ENCODE measurements at places on chromosomes 2 and 18.

DNA sequence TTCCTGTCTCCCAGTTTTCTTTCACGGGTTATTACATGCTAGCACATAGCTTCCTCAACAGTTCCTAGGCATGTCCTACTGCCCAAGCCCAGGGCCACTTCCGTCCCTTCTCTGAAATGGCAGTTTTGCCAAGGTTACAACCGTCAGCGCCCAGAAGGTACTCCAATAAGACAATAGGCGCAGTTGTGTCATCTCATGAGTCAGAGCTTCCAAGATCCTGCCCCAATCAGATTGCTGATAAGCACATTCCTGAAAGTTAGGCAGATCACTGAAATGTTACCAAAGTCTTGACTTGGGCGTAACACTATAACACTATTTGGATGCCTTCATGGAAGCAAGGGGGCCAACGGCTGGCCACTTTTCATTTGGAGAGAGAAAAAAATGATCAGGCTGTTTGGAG is 34.2 kb downstream of the GKN2 start:
- DNase-seq: no peak

GRCh38 chr2:124822516-124822915 is 797.4 kb downstream of the CNTNAP5 start:
- DNase-seq: no peak

GRCh38 chr18:63808125-63808524 is 32.9 kb downstream of the SERPINB7 start:
- no peak for DNase-seq

- DNase-seq: peak; percentile 36
These were observed 14.2 kb upstream of the SPATA3 start for GRCh38 chr2:230981704-230982103.

DNA sequence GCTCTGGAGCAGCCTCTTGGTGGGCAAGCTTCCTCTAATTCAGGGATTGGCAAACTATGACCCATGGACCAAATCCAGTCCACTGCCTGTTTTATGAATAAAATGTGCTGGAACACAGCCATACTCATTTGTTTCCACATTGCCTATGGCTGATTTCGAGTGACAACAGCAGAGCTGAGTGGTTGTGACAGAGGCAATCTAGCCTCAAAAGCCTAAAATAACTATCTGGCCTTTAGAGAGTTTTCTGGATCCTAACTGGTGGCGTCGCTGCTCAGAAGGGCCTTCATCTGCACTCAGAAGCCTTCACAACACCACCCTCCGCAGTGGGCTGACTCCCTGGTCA is 147.1 kb downstream of the CCBE1 start:
- DNase-seq: no peak

- no peak for DNase-seq
These were observed 163.6 kb upstream of the COL3A1 start for GRCh38 chr2:188810586-188810985.

- no peak for DNase-seq
These were observed 94.0 kb upstream of the ITGA6 start for GRCh38 chr2:172333235-172333977.

DNA sequence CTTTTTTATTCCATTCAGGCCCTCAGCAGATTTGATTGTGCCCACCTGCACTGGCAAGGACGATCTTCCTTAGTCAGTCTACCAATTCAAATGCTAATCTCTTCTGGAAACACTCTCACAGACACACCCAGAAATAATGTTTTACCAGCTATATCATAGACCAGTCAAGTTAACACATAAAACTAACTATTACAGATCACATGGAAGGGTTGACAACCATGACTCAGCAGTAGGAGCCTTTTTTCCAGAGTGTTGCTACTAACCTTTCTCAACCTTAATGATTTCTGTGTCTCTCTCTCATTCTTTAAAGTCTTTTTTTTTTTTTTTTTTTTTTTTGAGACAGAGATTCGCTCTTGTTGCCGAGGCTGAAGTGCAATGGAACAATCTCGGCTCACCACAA is 143.5 kb upstream of the MSH6 start:
- DNase-seq: no peak

DNA sequence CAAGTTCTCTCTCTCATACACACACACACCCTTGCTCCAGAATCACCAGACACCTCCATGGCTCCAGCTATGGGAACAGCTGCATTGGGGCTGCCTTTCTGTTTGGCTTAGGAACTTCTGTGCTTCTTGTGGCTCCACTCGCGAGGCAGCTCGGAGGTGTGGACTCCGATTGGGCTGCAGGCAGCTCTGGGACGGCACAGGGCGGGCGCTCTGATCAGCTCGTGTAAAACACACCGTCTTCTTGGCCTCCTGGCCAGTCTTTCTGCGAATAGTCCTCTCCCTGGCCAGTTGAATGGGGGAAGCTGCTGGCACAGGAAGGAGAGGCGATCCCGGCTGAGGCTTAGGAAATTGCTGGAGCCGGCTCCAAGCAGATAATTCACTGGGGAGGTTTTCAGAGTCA is 22.4 kb downstream of the FOSL2 start:
- no peak for DNase-seq

GRCh38 chr2:157572725-157573124 is 55.9 kb downstream of the ACVR1C start:
- DNase-seq: no peak

DNA sequence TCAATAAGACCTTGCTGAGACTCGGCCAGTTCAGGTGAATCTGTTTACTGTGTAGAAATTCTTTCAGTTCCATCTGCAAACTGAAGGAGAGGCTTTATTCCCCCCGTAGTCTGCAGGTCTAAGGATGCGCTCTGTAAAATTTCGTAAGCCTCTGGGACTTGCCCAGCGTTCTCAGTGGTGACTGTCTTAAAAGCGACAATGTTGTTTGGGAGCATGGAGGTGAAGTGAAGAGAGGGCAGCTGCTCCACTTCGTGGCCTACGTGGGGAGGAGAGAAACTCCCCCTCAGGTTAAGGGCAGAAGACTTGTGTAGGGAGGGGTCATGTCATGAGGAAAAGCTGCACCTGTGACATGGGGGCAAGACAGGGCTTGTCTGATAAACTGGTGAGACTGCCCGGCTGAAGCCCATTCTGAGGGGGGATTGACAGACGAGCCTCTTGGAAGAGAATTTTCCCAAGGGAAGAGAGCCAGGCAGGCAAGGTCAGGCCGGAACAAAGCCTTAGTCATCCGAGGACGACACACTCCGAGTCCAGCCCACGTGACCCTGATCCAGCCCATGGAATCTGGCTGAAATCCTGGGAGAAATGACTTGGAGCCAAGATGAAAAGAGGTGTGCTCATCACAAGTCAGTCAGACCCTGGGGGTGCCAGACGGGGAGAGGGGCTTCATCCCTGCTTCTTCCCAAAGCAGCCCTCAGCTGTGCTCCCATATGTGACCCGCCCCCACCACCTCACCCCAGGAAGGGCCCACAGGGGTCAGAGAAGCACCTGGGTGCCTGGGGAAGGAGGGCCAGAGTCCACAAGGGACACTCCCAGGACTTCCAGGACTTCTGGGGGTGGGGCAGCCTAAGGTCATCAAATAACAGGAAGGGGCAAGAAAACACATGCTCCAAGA is 88.5 kb upstream of the SH3BP4 start:
- DNase-seq: no peak

DNA sequence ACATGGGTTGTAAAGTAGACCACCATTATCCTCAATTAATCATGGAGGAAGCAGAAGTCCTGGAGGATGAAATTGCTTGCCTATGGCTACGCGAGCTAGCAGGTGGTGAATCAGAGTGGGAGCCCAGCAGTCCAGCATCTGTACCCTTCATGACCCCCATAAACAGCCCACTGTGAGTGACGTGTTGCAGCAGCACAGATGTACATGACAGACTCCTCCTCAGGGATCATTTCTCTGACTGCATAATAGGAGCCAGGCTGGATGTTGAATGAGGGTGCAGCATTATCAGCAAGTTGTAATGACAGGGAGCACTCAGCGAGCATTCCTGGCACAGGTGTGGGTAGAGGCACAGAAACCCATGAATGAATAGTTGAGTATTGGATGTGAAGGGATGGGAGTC is 339.3 kb downstream of the MYCN start:
- DNase-seq: no peak

- DNase-seq: peak; percentile 6
These were observed 19.5 kb downstream of the SLC25A52 start for GRCh38 chr18:31741097-31741735.

DNA sequence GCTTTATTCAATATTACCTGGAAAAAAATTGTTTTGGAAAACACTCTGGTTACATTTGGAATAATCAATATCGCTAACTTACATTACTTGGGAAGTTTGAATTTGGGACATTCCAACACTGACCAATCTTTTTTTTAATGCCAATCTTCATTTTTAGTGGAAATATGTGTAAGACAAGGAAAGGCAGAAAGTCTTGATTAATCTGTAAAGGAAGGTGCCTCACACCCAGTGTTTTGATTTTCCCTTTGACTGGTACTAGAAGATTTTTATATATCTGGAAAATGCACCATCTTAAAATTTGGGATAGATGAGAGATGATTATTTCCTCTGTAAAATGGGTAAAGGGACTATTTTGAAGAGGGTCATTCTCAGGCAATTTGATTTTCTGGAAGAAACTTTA is 879.2 kb upstream of the ZEB2 start:
- no peak for DNase-seq

DNA sequence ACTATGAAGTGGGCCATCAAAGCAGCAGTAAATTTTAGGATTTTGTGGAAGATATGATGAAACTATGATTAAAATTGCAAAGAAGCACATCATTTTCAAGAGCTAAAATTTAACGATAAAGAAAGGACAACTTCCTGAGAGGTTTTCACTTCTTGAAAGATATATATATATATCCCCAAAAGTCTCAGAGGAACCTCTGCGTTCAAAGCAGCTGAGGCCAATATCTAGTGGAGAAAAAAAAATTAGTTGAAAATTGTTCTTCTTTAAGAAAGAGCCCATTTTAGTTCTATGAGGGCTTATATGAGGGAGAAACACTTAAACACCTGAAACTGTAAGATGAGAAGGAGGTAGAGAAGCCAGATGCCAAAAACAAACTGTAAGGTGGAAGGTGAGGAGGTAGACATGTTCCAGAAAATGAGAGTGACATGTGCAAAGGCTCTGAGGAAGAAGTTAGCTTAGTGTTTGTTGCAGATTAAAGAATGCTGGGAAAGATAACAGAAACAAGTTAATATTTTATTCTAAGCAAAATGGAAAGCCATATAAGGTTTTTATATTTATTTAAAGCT is 72.9 kb upstream of the VRK2 start:
- DNase-seq: no peak

- DNase-seq: no peak
These were observed 30.7 kb upstream of the ROCK2 start for GRCh38 chr2:11375025-11375688.

DNA sequence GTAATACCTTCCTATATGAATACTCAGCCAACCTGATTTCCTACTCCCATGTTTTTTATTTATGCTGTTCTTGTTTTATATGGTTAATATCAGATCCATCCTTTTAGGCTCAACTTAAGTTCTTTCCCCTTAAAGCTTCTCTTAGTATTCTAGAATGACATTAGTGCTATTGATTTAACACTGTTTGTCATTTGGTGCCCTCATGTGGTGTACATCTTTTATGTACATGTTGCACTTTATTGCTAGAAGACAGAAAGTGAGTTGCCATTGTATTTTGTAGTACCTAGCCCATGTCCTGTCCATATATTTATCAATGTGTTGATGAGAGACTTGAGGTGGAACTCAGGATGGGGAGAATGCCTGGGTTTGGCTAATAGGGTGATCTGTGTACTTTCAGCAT is 2.5 kb downstream of the HTRA2 start:
- DNase-seq: no peak

GRCh38 chr2:54946220-54946805 is 103.9 kb downstream of the RTN4 start:
- no peak for DNase-seq

DNA sequence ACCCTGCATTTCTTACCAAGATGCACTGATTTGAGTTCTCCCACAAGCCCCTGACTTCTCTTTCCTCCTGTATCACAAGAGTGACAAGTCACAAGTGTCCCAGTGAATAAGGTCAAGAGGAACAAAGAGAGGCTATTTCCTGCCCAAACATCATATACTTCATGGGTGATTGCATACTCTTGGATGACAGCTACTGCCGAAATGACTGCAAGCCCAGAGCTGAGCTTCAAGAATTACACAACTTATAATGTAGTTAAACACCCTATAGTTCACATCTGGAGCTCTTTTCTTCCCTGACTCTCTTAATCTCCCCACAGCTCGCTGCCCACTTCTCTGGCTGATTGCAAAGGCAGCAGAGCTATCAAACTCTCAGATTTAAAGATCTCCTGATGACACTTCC is 289.7 kb upstream of the PARD3B start:
- DNase-seq: no peak

- DNase-seq: no peak
These were observed 16.6 kb downstream of the CYS1 start for GRCh38 chr2:10063566-10063965.

DNA sequence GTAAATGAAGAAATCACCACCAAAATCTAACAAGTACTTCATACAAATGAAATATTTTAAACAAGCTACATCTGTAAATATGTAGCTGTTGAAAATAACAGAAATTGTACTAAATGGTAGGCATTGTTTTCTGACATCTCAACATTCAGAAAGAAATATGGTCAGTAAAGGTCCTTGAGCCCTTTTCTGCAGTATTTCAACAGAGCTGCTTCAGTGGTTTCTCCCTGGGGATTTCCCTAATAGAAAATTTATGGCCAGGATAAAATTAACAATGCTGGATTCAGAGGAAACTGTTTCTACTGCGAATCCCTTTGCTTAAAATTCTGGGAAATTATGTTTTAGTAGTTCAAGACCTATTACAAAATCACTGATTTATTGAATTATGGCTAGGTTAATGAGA is 256.6 kb downstream of the PIEZO2 start:
- DNase-seq: no peak

- DNase-seq: no peak
These were observed 477 bp upstream of the WDCP start for GRCh38 chr2:24047703-24048033.

GRCh38 chr2:80154231-80154915 is 150.2 kb downstream of the LRRTM1 start:
- DNase-seq: no peak

GRCh38 chr18:78861706-78862105 is 117.9 kb upstream of the SALL3 start:
- no peak for DNase-seq

- DNase-seq: no peak
These were observed 1.2 kb downstream of the CNOT9 start for GRCh38 chr2:218569661-218570500.

DNA sequence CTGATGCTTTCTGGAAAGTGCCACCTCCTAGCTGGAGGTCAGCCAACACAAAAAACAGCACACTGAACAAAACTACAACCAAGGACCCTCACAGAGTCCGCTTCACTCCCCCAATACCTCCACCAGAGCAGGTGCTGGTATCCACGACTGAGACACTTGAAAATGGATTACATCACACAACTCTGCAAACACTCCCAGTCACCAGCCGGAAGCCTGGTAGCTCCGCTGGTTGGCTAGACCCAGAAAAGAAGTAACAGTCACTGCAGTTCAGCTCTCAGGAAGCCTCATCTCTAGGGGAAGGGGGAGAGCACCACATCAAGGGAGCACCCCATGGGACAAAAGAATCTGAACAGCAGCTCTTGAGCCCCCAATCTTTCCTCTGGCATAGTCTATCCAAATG is 175.4 kb downstream of the LCLAT1 start:
- peak; percentile 33 for DNase-seq

- DNase-seq: no peak
These were observed 461.0 kb upstream of the CDH2 start for GRCh38 chr18:28637897-28638296.

- no peak for DNase-seq
These were observed 240.1 kb downstream of the IRS1 start for GRCh38 chr2:226559536-226559935.
